NCI-H2081 (cell line): ENCODE measurements at places on chromosomes 13 and 19.

GRCh38 chr19:49355909-49356353 is 6.3 kb downstream of the TEAD2 start:
- no peak for DNase-seq

DNA sequence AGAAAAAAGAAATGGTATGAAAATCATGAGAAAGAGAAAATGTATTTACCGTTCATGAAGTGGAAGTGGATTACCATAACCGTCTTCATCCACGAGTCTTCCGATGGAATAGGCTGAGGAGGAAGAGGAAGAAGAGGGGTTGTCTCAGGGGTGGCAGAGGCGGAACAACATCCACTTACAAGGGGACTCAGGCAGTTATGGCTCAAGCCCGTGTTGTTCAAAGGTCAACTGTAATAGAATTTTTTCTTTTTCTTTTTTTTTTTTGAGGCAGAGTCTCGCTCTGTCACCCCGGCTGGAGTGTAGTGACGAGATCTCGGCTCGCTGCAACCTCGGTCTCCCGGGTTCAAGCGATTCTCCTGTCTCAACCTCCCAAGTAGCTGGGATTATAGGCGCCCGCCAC is 16.9 kb upstream of the ADGRL1 start:
- DNase-seq, result no peak

DNA sequence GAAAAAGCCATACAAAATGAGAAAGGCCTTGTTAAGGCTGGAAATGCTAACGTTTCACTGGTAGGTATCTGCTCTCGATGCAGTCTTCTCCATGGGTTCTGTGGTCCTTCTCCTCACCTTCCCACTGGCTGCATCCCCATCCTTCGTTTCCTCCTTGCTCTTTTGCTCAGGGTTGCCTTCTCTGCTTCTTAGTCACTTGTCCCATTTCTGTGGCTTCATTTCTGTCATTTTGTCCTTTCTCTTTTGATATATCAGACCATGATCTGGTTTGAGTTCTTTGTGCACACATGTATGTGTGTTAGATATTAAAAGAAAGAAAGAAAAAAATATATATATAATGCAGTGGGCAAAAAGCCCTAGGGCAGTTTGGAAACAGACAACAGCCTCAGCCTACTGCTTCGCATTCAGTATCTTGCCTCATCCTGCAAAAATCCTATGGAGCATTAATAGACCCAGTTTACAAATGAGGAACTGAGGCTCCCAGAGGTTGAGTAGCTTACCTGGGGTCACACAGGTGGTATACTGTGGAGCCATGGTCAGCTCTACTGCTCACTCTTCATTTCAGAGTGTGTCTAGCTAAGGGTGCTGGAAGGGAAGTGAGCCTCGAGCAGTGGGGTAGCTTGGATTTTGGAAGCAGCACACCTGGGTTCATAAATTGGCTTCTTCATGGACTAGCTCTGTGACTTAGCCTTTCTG is 57.6 kb upstream of the MEDAG start:
- no peak for DNase-seq

DNA sequence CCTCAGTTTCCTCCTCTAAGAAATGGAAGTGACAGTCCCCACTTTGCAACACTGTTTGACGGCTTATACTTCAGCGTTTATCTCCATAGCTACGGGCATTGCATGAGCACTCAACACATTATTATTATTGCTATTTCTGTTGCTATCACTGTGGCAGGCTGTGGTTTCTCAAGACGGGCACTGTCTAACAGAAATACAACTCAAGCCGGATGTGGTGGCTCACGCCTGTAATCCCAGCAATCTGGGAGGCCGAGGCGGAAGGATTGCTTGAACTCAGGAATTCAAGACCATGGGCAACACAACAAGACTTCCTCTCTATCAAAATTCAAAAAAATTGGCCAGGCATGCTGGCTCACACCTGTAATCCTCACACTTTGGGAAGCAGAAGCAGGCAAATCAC is 4.9 kb upstream of the ZSWIM4 start:
- DNase-seq, result no peak

- DNase-seq, result no peak
Measured at GRCh38 chr19:45613926-45614725, 12.1 kb upstream of the GPR4 start.

GRCh38 chr13:33528896-33529295 is 243.3 kb upstream of the STARD13 start:
- no peak for DNase-seq

DNA sequence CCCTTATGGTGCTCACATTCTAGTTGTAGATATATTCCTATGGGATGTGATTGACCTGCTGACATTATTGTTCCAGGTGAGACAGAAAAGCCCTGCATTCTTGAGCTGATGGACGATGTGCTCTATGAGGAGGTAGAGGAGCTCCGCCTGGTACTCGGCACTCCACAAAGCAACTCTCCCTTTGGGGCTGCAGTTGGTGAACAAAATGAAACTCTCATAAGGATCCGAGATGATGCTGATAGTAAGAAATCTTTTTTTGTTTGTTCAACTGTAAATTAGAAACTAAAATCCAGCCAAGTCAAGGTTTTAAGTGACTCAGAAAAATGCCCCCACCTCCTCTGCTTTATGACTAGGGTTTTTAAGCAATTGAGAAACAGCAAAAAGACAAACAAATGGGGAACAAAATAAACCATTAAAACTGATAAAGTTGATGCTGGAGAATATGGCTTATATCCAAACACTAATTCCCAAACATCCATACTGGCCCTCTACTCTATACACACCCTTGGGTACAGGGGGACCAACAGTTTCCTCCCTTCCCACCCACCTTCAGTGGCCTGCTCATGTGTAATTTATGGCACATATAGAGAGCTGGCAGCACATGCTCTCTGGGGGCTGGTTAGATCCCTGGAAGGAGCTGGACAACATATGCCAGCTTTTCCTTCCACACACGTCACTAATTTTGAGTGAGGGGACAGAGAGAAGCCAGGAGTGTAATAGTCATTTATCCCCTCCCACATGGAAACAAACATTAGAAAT is 139.6 kb downstream of the STOML3 start:
- no peak for DNase-seq

DNA sequence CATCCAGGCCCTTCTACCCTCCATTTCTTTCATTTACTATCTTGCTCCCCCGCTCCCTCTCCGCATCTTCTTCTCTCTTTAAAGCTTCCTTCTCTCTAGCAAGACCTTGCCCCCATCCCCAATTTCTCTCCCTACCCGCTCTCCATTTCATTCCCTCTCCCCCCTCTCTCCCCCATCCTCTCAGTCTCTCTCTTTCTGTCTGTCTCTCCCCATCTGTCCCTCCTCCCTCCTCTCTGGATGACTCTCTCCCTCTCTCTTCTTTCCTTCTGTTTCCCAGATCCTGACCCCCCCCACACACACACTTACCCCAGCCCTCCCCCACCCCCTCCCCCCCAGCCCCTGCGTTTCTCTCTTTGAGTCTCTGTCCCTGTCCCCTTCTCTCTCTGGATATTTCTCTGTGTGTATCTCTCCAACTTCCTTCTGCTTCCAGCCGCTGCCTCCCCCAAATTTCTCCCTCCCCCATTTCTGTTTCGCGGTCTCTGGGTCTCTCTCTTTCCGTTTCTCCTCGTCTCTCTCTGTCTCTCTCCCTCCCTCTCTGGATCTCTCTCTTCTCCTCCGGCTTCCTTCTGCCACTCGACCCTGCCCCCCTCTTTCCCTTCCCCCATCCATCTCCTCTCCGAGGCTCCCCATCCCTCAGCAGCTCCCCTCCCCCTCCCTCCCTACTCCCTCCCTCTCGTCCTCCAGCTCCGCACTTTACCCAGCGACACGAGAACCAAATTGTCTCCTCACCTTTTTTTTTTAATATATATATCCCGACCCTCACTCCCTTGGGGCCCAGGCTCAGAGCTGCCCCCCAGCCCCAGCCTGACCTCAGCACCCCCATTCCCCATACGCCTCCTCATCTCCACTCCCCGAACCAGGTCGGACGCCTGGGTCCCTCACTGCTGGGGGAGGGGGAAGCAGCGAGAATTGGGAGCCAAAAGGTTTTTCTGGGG is 3.6 kb upstream of the CACNG8 start:
- DNase-seq, result no peak

- no peak for DNase-seq
Measured at GRCh38 chr13:98581971-98582702, 5.2 kb upstream of the STK24 start.

DNA sequence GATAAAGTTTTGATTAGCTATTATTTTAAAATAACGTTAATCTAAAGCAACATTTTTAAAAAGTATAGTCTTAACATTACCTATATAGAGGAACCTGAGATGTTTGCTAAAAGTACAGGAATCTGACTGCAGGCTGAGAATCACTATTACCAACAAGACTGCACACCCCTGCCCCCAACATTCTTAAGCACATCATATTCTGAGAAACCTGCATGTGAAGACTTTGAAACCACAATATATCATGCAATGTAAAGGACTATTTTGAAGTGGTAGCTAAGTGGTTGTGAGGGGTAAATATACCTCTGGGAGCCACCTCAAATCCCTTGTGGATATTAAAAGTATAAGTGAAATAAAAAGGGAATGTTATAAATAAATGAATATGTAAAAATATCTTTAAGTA is 119.0 kb upstream of the KLF12 start:
- no peak for DNase-seq

DNA sequence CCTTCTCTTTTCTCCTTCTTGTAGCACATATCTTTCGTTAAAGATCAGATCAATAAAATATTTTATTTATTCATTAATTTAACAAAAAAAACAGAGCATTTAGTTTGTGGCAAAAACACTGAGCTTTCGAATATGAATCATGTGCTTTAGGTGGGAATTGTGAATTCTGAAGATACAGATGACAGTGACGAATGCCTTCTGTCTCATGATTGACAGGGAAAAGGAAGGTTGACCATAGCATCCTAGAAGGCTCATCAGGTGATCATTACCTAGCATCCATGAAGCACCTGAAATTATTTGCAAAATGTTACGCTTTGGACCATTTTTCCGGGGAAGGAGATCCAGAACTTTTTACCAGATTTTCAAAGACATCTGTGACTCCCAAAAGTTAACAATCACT is 3.8 kb downstream of the ARL11 start:
- DNase-seq, result no peak

DNA sequence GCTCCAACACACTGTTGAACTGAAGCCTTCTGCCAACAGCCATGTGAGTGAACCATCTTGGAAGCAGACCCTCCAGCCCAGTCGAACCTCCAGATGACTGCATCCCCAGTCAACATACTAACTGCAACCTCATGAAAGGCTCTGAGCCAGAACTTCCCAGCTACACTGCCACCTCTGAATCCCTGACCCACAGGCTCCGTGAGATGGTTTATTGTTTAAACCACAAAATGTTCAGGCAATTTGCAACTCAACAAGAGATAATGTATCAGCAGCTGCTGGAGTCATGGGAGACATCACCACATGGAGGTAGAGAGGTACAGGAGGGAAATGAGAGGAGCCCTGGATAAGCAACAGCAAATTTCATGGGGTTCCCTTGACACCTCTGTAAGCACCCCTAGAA is 266.4 kb upstream of the NBEA start:
- no peak for DNase-seq

- no peak for DNase-seq
Measured at GRCh38 chr13:50219743-50220142, 204.5 kb downstream of the KCNRG start.

GRCh38 chr13:29454931-29455481 is 140.5 kb downstream of the SLC7A1 start:
- no peak for DNase-seq

DNA sequence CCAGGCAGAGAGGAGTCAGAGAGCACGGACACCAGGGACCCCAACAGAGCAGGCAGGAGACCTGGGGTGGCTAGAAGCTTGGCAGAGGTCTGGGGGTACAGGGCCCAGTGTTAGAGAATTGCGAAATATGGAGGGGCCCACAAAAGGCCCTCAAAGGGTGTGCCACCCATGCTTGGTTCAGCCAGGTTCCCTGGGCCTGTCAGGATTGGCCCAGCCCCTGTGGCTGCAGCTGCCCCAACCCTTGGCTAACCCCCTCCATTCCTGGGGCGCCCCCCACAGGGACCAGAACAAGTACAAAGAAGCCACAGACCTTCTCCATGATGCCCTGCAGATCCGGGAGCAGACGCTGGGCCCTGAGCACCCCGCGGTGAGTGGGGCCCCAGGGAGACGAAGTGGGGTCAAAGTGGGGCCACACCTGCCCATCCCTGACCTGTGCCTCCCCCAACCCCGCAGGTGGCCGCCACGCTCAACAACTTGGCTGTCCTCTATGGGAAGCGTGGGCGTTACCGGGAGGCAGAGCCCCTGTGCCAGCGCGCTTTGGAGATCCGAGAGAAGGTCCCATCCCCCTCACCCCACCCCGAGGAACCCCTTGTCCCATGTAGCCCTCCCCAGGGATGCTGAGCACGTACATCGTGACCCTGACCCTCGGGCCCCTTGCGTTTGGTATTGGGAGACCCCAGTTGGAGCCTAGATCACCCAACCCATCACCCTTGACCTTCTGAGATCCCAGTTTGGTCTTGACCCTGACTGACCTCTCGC is 8.0 kb downstream of the KLC3 start:
- no peak for DNase-seq

DNA sequence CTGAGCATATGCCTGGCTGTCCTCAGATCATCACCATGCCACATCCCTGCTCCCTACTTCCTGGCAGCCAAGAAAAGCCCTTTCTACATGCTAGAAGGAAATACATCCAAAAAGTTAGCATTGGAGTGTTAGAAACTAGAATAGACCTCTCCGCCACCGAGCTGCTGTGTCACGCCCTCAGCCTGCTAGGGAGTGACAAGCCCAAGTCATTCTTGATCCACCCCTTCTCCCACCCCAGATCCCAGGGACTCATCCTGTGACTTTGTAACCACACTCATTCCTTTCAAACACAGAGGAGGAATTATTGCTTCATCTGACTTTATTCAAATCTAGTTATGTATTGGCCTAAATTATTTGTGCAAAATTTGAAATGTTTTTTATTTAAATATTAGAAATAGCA is 45.3 kb downstream of the POLR1D start:
- DNase-seq, result no peak

GRCh38 chr13:21014502-21015170 is 46.8 kb downstream of the LATS2 start:
- DNase-seq, result no peak

GRCh38 chr13:74129500-74130191 is 4.6 kb downstream of the KLF12 start:
- no peak for DNase-seq
